ENCODE measurements at places on chromosomes 16 and 17.

GRCh38 chr17:58285422-58285810 is 4.7 kb upstream of the MPO start:
- no peak for DNase-seq

- DNase-seq: peak; percentile 65
These were observed 10.2 kb upstream of the HOXB9 start for GRCh38 chr17:48636177-48637018.

- no peak for DNase-seq
These were observed 306.0 kb upstream of the RBFOX1 start for GRCh38 chr16:7026639-7027038.

- no peak for DNase-seq
These were observed 404.0 kb upstream of the HSBP1 start for GRCh38 chr16:83403761-83404160.

GRCh38 chr17:48406936-48407567 is 23.0 kb downstream of the SKAP1 start:
- DNase-seq: no peak

DNA sequence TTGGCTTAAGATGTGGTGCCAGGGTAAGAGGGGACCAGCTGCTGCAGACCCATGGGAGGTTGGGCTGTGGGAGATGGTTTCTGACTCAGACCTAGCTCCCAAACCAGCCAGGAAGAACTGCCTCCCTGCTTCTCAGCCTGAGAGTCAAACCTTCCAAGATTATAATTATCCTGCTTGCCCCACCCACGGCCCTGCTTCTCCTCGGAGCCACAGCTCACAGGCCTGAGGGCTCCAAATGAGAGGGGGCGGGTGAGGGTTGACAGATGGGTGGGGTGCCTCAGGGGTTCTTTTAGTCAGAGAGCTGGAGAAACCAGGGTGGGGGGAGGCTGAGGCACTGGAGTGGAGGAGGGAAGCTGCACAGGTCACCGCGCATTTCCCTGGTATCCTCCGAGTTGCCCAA is 28.7 kb upstream of the GRIN2A start:
- DNase-seq: no peak

DNA sequence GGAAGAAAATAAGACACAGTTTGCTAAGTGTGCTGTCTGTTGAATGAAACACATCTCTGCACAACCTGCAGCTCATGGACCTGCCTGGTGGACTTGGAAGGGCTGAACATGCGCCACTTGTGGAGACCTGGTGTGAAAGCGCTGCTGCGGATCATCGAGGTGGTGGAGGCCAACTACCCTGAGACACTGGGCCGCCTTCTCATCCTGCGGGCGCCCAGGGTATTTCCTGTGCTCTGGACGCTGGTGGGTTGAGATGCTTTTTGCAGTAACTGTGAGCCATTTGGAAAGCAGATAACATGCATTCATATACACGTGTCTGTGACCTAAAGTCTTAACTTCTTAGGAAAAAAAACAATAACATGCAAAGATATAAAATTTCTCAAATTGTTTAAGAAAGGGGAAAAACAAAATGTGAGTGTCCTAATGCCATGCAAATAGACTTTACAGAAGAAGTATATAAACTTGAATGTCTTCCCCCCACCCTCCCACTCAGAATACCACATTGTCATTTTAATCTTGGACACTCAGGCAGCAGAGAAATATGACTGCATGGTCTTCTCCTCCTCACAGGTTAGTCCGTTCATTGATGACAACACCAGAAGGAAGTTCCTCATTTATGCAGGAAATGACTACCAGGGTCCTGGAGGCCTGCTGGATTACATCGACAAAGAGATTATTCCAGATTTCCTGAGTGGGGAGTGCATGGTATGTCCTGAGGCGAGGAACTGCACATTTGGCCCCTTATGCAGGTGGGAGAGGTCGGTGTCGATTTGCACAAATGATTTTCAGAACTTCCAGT is 65.6 kb downstream of the SEC14L1 start:
- DNase-seq: no peak

DNA sequence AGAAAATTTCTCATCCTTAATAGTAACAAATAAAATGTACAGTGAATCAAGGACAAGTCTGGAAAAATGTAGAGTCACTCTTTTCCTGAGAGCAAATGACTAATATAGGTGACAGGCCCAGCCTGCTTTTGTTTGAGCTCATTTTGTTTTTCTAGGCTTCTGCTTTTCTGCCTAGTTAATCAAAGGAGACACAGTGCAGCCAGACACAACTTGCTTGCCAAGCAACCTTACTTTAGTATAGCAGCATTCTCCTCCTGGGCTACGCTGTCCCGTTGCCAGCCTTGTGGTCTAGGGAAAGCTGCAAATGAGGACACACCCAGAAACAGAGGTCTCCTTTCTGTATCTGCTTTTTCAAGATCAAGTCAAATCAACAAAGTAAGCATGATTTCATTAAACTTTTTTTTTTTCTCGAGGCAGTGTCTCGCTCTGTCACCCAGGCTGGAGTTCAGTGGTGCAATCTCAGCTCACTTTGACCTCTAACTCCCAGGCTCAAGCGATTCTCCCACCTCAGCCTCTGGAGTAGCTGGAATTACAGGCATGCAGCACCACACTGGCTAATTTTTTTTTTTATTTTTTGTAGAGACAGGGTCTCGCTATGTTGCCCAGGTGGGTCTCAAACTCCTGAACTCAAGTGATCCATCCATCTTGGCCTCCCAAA is 17.2 kb downstream of the GINS3 start:
- no peak for DNase-seq

- DNase-seq: no peak
These were observed 256.9 kb upstream of the SALL1 start for GRCh38 chr16:51407921-51408320.

DNA sequence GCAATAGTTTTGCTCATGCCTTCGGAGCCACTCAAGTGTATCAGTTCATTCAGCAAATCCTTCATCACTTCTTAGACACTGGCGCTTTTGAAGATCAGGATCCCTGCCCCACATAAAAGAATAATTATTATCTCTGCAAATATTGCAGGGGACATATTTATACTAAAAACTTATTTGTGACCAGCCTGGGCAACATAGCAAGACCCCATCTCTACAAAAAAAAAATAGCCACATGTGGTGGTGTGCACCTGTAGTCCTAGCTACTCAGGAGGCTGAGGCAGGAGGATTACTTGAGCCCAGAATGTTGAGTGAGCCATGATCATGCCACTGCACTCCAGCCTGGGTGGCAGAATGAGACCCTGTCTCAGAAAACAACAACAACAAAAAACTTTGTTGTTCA is 1.7 kb upstream of the APPBP2 start:
- no peak for DNase-seq

- no peak for DNase-seq
These were observed 37.2 kb downstream of the SLC38A8 start for GRCh38 chr16:84005391-84005790.

- DNase-seq: no peak
These were observed 30.7 kb downstream of the NPTX1 start for GRCh38 chr17:80445726-80446110.

GRCh38 chr17:82973456-82974135 is 105.8 kb upstream of the METRNL start:
- DNase-seq: no peak

- no peak for DNase-seq
These were observed 148.9 kb downstream of the RPTOR start for GRCh38 chr17:80693511-80693910.

DNA sequence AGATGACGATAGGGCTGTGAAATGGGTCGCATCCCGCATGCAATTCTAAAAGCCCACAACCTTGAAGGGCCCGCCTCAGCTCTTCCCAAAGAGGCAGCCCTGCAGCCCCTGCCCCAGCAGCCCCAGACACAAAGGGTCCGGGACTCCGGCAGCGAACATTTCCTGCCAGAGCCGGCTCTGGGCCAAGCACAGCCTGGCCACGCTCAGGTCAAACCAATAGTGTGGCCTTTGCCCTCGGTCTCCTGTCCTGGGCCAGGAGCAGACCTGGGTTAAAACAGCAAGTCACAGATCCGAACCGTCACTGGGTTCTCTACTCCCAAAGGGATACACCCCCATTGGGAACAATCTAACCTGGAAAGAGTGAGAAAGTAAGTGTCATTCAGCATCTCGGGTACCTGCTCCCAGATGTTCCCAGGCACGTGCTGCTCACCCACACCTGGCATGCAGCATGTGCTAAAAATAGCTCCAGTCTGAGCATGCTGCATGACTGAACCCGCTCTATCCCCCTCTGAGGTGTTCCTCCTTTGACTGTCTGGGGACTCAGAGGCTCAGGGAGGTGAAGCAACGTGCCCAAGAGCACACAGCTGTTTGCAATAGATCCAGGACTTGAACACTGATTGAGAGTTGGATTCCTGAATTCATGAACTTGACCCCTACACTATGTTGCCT is 22.2 kb upstream of the ATP2A3 start:
- DNase-seq: no peak

DNA sequence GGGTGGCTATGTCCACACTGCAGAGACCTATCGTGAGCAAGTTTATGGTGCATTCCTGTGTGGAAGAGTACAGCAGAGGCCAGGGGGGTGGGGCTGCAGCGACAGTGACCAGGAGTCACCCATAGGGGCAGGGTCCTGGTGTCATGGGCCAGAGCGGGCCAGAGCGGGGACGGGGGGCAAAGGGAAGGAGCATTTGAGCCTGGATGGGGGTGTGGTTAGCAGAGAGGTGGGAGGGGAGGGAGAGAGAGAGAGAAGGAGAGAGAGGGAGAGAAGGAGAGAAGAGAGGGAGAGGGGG is 17.8 kb downstream of the JPH3 start:
- no peak for DNase-seq

DNA sequence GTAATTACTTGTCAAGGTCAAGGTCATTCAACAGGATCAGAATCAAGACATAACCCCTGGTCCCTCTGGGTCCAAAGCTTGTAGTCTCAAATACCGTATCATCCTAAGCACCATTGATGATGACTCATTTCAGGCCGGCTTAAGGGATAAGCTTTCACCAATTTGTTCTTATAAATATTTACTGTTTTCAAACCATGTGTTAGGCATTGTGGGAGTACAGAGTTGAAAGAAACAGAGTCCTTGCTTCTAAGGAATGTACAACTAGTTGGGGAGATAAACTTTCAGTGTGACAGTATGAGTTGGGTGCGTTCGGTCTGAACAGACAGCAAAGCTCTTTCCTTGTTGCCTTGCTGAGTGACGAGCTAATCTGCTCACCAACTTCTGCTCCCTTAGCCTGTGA is 183.5 kb upstream of the MAF start:
- DNase-seq: no peak

DNA sequence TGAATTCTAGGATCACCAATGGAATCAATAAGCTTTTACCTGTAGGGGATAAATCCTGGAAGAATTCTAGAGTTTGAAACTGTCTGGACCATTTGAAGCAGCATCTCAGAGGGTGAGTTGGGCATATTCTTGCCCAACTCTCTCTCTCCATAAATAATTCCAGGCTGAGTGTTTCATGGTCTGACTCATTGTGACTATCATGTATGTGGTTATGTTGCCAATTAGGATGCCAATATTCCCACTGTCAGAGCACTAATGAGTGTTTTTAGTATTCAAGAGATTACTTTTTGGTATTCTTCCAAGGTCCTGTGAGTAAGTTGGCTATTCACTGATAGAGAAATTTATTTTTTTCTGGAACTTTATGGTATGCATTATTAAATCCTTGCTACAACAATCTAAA is 456.9 kb downstream of the TOX3 start:
- DNase-seq: no peak

GRCh38 chr17:82844796-82845162 is 5.0 kb upstream of the ZNF750 start:
- no peak for DNase-seq

DNA sequence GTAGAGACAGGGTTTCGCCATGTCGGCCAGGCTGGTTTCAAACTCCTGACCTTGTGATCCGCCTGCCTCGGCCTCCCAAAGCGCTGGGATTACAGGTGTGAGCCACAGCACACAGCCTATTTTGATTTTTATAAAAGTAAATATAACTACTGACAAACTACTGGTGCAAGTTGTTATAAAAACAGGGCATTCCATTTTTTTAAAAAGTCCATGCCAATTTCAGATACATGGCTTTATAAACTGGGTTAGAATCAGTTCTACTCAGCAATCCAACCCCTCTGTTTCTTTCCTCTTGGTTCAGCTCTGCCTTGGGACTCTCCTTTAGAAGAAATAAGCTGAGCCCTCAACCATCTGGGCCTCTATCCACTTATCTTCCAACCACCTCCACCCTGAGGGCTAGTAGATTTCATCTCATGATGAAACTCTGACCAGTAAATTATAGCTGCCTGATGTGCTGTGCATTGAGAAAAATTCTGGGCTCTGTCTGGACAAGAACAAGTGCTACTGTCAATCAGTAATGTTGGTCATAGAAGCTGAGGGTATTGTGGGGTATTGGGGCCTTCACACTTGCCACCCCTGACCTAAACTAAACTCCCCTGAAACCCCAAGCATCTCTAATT is 10.2 kb downstream of the RANBP10 start:
- no peak for DNase-seq

DNA sequence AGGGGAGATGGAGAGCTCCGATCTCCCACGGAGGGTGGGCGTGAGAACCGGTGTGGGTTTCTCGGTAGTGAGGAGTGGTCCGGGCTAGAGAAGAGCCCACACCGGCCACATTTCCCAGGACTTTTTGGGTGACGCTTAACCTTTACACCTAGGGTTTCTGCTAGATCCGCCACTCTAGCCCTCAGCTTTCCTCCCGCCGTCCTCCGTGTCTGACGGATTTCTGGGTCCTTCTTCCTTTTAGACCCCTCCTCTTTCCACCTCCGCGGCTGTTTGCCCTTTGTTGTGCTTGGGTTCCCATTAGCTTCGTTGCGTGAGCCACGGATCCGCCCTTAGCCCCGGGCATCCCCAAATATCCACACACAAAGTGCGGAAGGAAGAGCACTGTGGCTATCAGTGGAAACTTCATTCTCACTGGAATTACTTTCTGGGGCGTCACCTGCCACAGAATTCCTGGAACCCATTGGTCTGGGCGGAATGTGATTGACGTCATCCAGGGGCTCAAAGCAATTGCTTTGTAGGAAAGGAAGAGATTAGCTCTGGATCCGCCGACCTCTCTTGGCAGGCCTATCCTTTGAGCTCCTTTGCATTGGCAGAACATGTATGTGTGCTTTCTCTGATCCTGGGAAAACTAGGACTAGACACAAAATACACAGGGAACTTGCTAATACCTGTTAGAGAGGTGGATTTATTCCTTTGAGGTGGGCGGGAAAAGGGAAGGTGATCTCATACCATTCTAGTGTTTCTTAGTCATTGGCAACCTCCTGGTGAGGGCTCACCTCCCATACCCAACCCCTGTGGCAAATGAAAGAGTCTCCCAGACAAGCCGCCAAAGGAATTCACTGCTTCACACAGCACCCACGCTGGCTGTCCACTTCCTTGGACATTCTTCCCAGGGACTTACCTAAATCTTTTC is 654 bp downstream of the TNFAIP1 start:
- no peak for DNase-seq

DNA sequence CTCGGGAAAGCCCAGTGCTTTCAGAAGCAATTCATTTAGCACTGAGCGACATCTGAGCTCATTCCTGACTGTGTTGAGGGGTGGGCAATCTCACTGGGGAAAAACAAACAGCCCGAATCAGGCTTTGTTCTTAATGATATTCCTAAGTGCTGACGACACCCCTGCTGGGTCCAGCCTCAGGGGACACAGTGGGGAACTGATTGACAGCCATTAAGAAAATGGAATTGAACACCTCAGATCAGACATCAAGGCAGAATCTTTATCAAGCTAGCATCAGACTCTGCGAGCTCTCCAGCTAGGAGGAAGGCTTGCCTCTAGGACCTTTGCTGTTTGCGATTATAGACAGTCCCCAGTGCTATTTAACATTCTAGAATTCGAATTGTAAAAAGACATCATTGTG is 22.5 kb upstream of the LYRM9 start:
- DNase-seq: no peak

- no peak for DNase-seq
These were observed 42.2 kb downstream of the VAC14 start for GRCh38 chr16:70758786-70759185.

- DNase-seq: no peak
These were observed 441.9 kb downstream of the SOX9 start for GRCh38 chr17:72562615-72563188.

Data from activated T-cell treated with anti-CD3 and anti-CD28 coated beads for 24 hours (primary cell).